ENCODE measurements at places on chromosomes 5 and 9.

DNA sequence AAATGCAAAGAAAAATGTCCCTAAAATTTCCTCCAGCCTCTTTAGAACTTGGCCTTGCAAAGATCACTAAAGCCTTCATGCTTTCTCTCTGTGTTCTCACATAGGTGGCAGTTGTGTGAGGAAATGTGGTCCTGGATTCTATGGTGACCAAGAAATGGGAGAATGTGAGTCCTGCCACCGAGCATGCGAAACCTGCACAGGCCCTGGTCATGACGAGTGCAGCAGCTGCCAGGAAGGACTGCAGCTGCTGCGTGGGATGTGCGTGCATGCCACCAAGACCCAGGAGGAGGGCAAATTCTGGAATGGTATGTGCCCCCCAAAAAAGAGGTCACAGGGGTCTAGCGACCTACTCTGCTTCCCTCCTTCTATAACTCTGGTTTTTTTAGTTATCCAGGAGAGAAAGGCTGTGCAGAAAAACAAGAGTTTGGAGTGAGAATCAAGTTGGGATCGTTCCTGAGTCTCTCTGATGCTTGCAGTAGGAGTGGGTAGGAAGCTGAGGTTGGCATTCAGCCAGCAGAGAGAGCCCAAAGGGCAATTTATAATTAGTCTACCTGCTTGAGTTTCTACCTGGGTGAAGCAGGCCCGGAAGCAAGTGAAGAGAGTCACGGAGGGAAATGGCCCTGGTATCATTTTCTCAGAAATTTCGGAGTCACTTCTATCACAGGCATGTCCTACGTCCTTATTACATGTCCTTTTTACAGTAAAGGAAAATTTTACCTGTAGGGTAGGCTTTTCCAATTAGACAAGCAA, 97.5 kb downstream of the RFK start:
- DNase-seq: no peak

GRCh38 chr9:121398374-121398773, 28.3 kb upstream of the STOM start:
- no peak for DNase-seq

- DNase-seq: peak; percentile 39
Measured at GRCh38 chr5:79510638-79511037, 3.3 kb downstream of the HOMER1 start.

DNA sequence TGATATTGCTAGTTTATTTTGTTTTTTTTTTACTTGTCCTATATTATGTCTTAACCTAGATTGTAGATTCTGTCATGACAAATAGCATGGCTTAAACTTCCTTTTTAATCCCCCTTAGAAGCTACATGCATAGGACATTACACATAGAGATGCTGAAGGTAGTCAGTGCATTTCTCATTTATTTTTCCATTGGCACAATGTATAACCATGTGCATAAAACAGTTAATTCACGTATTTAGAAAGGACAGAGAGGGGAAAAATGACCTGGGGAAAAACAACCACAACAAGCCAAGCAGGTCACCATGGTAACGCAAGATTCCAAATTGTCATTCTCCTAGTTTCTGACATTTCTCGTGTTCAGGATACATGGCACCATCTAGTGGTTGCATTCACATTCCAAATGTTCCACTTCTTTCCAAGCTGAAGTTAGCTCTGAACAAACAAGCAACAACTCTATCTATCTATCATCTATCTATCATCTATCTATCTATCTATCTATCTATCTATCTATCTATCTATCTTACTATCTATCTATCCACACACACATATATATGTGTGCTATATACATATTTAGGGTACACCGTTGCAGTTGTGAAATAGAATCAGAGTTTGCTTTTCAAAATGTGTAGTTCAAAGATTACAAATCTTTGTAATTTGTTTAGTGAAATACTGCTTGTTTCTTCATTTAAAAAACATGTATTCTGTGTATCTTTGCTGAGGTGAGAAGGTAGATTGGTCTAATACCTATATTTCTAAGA, 487.2 kb upstream of the ST8SIA4 start:
- peak; percentile 43 for DNase-seq

GRCh38 chr5:155699385-155699784, 627.6 kb upstream of the SGCD start:
- DNase-seq: no peak

- no peak for DNase-seq
Measured at GRCh38 chr5:150515446-150515845, 7.5 kb downstream of the NDST1 start.

- DNase-seq: peak; percentile 57
Measured at GRCh38 chr9:127492616-127493015, 41.3 kb downstream of the LRSAM1 start.

DNA sequence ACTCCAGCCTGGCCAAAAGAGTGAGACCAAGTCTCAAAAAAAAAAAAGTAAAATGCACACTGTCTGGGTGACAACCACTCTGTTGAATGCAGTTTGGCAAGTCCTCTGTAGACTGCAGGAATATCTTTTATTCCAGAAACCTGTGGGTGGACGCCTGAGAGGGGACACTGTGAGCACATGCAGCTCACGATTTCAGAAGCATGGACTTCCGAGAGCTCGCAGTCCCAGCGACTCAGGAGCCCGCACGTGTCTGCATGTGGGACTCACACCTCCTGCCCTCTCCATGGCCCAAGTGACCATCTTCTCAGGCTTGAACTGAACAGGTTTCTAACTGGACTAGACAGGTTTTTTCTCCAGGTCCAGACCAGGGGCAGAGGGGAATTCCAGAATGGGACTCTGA, 388.6 kb upstream of the IRX2 start:
- DNase-seq: no peak

- DNase-seq: no peak
Measured at GRCh38 chr9:87300915-87301314, 196.8 kb upstream of the DAPK1 start.

GRCh38 chr5:159051421-159052282, 48.1 kb downstream of the EBF1 start:
- peak; percentile 66 for DNase-seq

DNA sequence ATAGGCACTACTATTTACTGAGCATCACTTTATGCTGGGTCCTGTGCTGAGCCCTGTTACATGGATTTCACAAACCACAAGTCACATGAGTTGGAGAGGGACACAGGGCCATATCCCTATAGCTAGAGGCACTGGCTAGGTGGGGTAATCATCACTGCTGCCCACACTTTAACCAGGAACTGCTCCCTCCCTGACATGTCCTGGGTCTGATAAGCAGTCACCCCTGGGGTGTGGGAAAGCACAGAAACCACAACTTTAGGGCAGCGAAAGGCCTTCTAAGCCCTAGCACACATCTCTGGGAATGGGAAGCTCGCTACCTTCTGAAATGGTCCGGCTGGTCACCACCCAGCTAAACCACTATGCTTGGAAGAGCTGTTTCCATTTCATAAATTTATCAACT, 15.0 kb downstream of the TBC1D2 start:
- no peak for DNase-seq
